ENCODE measurements at places on chromosomes 5 and 9.

DNA sequence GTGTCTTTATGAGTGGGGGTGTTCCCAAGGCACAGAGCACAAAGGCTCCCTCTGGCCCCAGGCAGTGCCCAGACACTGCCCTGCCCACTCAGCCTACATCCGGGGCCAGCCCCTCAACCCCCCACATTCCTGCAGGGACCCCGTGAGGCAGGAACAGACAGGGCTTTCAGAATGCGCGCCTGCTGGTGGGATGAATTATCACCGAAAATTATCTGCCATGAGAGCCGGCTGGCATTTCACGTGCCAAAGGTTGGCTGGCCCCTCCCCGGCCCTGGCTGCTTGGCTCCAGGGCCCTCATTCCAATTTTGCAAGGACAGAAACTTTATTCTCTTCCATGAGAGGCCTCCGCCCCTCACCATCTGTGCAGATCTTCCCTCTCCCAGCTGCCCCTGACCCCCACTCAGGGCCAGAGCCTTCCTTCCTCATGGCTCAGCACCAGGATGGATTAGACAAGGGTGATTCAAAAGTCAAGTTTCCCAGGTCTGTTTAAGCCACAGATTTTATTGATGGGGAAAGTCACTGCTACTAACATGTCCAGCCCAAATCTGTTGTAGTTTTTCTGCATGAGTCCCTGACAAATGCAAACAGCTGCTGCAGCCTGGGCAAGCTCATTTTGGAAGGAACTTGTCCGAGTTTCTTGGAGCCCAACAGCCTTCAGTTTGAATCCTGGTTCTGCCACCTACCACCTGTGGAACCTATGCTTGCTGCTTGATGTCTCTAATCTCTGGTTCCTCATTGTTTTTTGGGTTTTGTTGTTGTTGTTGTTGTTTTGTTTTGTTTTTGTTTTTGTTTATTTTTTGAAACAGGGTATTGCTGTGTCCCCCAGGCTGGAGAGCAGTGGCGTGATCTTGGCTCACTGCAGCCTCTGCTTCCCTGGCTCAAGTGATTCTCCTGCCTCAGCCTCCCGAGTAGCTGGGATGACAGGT, 32.3 kb upstream of the WDR38 start:
- no peak for DNase-seq

- no peak for DNase-seq
Observed at GRCh38 chr9:126217797-126218196, 108.8 kb upstream of the MVB12B start.

DNA sequence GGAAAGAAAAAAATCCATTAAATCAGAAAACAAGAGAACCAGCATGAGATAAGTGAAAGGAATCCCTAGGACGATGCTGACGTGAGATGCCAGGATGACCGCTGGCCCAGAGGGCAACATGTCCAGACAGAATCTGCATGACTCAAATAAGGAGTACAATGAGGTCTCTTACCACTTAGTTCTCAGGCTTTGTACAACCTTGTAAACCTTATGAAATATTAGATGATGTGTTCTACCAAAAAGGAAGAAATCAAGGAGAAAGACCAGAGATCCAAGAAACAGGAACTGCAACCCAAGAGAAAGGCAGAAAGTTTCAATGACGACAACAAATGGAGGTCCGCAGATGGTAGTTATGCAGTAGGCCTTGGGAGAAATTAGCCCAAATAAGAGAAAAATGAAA, 2.8 kb upstream of the GPR150 start:
- DNase-seq, result no peak

- no peak for DNase-seq
Observed at GRCh38 chr5:180050121-180050940, 21.2 kb downstream of the RNF130 start.

DNA sequence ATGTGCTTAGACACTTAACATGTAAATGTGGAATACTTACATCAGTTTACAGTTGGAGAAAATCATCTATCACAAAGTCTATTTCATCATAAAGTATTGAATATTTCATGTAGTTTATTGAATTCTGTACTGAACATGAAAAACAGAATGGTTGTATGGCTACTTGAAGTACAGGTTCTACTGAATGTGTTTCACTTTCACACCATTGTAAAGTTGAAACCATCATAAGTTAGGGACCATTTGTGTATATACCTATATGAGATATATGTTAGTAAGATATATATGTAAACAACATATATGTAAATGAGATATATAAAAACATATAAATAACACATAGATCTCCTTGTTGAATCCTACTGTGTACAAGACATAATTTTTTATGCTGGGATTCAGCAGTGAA, 63.0 kb upstream of the TAF11L2 start:
- no peak for DNase-seq

DNA sequence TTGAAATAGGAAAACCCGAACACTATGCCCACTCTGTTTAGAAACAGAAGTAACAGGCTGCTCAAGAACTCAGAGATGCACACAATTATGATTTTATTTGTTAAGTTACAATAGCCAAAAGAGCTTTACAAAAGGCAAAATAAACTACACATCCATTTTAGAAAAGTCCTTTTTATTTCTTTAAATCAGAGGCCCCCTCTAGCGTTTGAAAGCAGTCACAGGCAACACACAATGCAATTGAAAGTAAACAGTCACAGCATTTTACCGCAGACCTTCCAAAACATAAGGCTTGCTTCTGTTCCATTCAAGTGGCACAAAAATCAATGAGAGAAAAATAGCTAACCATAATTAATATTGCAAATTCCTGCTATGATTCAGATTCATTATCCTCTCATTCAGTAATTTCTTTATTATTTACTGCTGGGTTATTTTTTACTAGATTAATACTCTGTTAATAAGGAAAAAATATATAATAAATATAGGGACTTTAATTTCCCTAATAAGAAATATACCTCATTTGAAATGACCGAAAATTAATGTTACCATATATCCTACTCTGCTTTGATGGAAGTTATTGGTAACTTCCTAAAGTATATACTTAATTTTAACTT, 78.3 kb downstream of the CEP120 start:
- peak; percentile 12 for DNase-seq

DNA sequence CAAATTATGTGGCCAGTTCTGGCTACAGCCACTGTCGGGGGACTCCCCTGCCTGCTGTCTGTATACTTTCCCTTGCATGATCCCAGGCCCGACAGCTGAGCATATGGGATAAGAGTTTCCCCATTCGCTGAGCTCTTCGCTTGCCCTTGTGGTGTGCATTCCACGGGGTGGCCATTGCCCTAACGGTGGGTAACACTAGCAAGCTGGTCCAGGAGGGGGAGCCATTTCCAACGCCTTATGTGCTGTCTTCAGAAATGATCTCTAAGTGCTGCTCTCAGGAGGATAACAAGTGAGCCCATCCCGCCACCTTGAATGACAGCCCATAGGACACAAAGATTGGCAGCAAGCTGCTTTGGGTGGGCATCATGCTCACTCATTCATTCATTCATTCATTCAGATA, 190.9 kb downstream of the FSTL4 start:
- peak; percentile 23 for DNase-seq

DNA sequence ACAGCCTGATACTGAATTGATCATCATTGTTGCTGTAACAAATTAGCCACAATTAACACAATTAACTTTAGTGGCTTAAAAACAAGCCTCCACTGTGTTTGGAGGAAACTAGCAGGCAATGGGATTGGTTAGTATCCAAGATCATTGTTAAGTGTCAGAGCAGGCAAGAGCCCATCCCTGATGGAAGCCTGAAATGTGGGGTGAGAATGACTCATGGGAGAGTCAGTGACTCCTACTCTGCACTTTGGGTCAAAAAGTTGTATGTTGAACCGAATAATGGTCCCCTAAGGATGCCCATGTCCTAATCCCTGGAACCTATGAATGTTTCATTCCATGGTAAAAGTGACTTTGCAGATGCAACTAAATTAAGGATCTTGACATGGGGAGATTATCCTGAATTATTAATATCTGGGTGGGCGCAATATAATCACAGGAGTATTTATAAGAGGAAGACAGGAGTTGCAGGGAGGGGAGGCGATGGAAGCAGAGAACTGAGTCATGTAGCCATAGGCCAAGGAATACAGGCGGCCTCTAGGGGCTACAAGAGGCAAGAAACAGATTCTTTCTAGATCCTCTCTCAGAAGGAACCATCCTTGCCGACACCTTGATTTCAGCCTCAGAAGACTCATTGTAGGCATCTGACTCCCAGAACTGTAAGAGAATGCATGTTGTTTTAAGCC, 28.8 kb downstream of the ALG2 start:
- no peak for DNase-seq

GRCh38 chr5:138934971-138935370, 59.8 kb upstream of the LRRTM2 start:
- no peak for DNase-seq

DNA sequence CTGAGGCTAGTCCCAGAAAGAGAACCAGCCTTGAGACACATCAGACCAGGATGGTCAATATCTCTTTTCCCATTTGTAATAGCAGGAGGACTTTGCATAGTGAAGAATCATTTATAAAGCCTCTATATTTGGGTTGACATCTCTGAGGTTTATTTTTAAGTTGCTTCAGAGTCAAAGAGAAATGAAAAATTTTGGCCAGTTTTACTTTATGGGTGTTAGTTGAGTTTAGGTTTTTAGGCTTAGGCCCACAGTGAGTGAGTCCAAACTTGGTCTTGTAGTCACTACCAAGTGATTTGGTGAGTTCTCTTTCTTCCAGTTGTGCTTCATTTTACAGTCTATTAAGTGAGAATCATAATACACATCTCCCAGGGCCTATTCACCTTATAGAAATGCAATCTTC, 5.3 kb upstream of the MEF2C start:
- no peak for DNase-seq

GRCh38 chr9:107963246-107963645, 473.7 kb upstream of the KLF4 start:
- peak; percentile 56 for DNase-seq

GRCh38 chr9:38057416-38058195, 11.4 kb downstream of the SHB start:
- DNase-seq, result no peak

DNA sequence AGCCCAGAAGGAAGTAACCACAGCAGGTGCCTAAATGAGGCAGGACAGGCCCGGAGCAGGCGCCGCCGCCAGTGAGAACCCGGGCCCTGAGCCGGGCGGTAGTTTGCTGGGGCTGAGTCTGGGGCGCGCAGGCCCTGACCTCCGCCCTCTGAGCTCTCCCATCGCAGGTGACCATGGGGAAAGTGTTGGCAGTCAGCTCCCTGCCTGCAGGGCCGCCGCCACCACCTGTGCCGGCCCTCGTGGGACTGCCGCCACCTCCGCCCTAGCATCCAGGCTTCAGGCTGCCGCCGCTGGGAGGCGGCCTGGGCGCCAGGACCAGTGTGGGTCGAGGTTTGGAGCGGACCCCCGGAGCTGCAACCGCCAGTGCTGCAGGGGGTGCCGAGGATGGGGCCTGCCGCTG, 61.1 kb downstream of the TARS1 start:
- DNase-seq, result no peak

- DNase-seq, result no peak
Observed at GRCh38 chr9:77440057-77440456, 208.1 kb downstream of the GNA14 start.

DNA sequence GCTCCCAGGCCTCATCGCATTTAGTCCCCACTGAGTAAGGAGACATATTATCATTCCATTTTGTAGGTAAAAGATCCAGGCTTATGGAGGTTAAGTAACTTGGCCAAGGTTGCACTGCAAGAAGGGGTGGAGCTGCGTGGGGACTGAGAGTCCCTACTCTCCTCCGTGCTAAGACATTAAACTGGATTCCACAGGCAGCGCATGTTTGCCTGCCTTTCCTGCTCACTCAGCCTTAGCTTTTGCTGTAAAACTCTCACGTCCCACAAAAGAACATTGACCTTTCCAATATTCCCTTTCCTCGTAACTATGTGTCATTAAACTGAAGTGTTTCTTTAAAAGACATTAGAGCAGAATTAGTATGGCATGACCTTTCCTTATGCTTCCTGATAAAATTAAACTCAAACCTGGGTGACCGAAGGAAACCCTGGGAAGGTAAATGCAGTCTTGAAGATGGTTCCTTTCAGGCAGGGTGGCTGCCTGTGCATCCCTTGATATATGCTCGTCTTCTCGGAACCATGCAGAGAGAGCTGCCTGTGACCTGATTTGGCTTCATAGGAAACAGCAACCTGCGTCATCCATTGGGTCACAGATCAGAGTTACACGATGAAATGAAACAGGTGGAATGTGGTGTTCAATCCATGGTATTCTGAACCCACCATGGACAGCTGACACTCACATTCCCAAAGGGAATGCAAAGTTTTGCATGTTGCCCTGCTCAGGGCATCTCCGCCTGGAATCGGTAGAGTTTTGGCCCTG, 85.9 kb downstream of the TMEM252 start:
- DNase-seq, result no peak

DNA sequence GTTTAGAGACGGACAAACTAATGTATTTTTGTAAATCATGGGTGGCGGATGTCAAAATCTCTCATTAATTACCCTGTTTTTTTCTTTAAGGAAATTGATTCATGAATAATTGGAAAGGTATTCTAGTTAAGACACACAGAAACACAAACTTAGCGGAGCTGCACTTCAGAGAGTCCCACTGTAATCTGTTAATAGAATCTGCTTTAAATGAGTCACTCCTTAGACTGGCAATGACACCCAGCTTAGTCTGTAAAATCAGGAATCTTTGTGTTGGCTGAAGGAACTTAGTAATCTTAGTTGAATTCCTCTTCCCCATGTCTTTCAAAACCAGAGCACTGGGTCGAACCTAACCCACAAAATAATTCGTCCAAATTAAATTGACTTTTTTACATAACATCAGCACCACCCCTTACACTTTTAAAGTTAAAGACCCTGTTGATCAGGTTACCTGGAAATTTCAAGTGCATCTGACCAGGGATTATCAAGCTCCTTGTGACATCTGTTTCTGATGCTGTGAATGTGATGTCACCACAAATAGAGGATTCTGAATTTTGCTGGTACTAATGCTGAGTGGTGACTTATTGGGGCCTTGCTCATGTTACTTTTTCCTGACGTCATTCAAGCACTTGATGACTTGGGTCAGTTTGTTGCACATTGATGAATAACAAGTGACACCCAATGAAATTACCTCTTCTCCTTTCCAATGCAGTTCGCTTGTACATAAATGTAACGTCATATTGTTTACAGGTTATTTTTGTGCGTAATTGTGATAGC, 313.6 kb downstream of the KCTD16 start:
- DNase-seq, result no peak

GRCh38 chr5:67695369-67695768, 498.8 kb upstream of the CD180 start:
- no peak for DNase-seq

- no peak for DNase-seq
Observed at GRCh38 chr9:79184831-79185230, 386.9 kb upstream of the TLE4 start.

GRCh38 chr5:142244440-142244839, 80.4 kb downstream of the SPRY4 start:
- DNase-seq, result no peak

GRCh38 chr9:76463211-76463610, 4.2 kb downstream of the GCNT1 start:
- no peak for DNase-seq

DNA sequence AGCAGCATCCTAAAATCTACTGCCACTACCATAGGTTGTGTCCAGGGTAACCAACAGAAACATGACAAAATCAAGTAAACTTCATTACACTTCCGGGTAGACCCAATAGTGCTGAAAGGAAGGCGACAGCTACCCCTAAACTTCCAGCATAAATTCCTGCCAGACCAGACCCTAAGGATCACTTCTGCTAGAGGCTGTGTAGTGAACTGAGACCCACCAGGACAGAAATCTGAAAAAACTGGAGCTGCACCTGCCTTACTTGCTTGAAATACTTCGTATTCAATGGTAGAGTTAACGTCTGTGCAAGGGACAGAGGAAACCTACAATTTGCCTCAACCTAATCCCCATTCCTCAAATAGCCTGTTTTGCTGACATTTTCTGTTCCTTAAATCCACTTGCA, 1.0 kb upstream of the SECISBP2 start:
- no peak for DNase-seq

- no peak for DNase-seq
Observed at GRCh38 chr5:179262126-179262920, 82.9 kb downstream of the ADAMTS2 start.
